ENCODE measurements at places on chromosomes 4 and X. TPM values are rescaled to one million over a fixed set of nuclear protein-coding genes. Genes with fewer than 3 reads are reported as not detected.

Gene PCDH18
- 227 TPM for total RNA-seq

Gene AKAP14
- total RNA-seq = not detected

Gene TMEM128
- 33.0 TPM for total RNA-seq

GRCh38 chr4:54707406-54707805 is 49.6 kb downstream of the KIT start:
- no peak for DNase-seq

DNA sequence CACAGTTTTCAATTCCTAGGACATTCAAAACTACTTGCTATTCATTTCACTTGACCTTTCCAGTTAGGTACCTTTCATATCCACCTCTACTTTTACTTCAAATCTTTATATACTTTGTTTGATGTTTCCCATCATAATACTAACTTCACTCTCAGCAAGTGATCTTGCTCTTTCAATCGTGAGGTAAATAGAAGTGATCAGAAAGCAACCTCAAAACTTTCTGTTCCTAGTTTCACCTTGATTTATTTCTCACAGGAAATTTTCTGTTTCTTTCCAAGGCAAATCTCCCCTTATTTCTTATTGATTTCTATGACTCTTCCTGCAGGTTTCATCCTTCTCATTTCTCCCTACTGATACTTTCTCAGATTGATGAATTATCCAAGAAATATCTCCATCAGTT is 623.5 kb downstream of the FSTL5 start:
- DNase-seq = no peak

- no peak for DNase-seq
Measured at GRCh38 chrX:49179358-49179757, 6.8 kb downstream of the PRICKLE3 start.

DNA sequence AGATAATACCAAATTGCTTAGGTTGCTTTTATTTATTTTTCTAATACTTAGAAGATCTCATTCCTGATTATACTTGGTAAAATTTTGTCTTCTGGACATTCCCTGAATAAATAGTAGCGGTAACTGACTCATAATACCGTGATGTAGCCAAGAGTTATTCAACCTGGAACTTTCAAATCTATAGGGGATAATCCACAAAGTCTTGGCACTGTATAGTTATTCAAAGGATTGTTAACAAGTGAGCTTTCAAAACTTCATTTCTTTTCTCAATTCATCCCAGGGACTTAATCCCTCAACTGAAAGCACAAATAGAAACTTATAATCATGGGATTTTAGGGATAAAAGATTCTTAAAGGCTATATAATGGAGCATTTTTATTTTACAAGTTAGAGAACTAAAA is 1383.3 kb downstream of the FAM133A start:
- DNase-seq = no peak

GRCh38 chr4:55364691-55365344 is 18.8 kb downstream of the SRD5A3 start:
- DNase-seq = no peak

DNA sequence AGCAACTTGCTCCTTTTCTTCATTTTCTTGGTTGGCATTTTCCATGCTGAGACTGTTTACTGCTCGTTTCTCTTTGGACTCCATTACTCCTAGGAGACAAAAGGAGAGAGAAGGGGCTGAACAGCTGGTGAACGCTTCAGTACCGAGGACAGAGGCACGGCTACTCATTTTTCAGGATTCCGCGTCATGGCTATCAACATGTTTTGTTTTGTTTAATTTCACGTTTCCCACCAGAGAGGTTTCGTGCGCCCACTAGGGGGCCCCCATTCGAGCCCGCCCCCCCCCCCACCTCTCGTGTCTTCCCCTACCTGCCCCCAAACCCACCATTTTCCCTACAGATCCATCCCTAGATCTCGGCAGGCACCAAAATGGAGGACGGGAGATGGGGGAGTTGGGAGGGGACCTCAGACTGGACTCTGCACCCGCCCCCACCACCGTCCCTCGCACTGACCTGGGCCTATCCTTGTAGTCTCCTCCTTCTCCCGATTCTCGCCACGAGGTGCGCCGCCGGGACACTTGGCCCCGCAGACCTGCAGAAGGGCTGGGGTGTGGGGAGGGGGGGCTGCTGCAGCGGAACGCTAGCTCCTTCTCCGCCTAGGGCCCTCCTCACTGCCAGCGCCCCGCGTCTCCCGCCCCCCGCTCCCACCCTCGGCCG is 653 bp downstream of the BEX1 start:
- no peak for DNase-seq

DNA sequence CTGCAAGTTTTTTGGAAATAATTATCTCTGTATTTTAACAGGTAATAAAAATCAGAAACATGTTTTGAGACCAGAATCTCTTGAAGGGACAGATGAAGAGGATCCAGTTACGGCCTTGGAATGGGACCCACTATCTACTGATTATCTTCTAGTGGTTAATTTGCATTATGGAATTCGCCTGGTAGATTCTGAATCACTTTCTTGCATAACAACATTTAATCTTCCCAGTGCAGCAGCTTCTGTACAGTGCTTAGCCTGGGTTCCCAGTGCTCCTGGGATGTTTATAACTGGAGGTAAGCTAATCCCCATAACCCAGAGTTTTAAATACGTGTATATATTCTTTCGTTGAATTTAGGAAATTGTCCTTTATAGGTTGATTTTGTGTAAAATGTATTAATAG is 59.4 kb downstream of the WDR17 start:
- DNase-seq = no peak

GRCh38 chr4:156312261-156312847 is 358.7 kb upstream of the CTSO start:
- no peak for DNase-seq

DNA sequence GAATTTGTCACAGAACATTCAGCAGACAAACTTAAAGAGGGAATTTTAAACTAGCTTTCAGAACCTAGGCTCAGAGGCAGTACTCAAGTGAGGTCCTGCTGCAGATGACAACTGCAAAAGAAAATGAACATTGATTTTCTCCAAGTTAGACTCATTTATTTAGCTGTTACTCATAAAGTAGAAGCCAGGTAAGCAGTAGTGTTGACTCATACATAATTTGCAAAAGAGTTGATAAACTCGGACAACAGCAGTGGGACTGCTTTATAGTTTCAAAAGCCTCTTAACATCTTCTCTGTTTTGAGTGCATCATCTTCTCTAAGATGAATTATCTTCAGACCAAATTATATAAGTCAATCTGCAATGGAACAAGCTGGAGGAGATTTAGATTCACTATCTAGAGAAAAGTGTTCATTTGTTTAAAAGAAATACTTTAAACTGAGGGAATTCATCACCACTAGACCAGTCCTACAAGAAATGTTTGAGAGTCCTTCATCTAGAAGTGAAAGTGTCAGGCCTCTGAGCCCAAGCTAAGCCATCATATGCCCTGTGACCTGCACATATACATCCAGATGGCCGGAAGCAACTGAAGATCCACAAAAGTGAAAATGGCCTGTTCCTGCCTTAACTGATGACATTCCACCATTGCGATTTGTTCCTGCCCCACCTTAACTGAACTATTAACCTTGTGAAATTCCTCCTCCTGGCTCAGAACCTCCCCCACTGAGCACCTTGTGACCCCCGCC is 49.5 kb downstream of the COQ2 start:
- no peak for DNase-seq

DNA sequence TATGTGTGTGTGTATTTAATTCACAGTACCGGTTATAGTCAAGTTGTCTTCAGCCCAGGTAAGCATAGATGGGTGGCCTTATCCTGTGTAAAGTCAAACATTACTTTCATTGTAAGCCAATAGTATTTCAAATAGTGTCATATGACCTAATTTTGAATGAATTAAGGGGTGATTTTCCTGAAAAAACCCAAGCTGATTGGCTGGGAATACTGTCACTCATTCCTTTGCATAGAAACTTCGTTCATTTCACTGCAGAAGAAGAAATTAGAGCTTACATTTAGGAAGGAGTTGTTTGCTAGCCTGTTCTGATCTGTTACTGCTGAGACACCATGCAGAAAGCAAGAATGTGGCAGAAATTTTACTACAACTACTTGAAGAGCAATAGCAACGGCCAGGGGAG is 45.4 kb downstream of the SMARCAD1 start:
- no peak for DNase-seq

Data from urinary bladder (tissue), 4 donors.